Activated T-cell treated with anti-CD3 and anti-CD28 coated beads, Interleukin-2, amount 50 U/mL, for 72 hours (primary cell): ENCODE measurements at places on chromosomes 11 and 22.
A peak's percentile ranks its signal among the peaks of the same experiment; 100 is the strongest.

GRCh38 chr11:119691020-119691666 lies 37.9 kb downstream of the NECTIN1 start:
- peak; percentile 49 for DNase-seq

- no peak for DNase-seq
Observed at GRCh38 chr11:120125024-120125423, 12.9 kb downstream of the TRIM29 start.

GRCh38 chr11:92451063-92451462 lies 226.4 kb downstream of the FAT3 start:
- no peak for DNase-seq

GRCh38 chr22:40463017-40463631 lies 92.7 kb downstream of the SGSM3 start:
- DNase-seq, result peak; percentile 62

GRCh38 chr11:7759010-7759409 lies 37.7 kb downstream of the OR5P2 start:
- no peak for DNase-seq

- no peak for DNase-seq
Observed at GRCh38 chr11:73386016-73386415, 9.8 kb downstream of the RELT start.

DNA sequence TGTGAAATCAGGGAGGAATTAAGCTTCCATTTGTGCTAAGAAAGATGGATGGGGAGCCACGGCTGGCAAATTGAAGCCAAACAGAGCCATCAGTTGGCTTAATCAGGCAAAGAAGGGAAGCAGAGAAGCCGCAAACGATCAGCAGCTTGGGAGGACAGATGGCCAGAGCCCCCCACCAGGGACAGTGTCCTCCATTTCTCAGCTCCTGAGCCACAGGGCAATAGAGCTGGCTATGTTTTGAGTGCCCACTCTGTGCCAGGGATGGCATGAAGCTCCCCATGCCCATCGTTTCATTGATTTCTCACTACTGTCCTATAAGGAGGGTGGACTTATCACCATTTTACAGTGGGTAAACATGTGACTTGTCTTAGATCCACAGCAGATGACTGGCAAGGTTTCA lies 126.3 kb upstream of the ASPHD2 start:
- no peak for DNase-seq

DNA sequence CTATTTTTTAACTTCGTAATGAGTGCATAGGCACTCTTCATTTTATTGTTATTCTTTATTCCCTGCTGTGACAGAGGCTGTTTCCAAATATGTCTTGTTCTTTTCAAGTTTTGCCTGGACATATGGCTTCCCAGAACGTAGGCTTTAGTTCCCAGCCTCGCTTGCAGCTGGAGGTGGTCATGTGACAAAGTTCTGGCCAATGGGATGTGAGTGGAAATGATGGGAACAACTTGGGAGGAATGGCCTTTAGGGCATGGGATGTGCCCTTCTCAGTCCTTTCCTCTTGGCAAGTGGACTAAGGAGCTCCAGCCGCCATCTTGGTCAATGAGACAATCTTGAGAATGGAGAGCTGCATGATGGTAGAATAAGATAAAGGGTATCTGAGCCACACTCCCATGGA lies 70.8 kb upstream of the EIF3D start:
- DNase-seq, result no peak

GRCh38 chr22:48209473-48210197 lies 1447.2 kb downstream of the TBC1D22A start:
- no peak for DNase-seq

DNA sequence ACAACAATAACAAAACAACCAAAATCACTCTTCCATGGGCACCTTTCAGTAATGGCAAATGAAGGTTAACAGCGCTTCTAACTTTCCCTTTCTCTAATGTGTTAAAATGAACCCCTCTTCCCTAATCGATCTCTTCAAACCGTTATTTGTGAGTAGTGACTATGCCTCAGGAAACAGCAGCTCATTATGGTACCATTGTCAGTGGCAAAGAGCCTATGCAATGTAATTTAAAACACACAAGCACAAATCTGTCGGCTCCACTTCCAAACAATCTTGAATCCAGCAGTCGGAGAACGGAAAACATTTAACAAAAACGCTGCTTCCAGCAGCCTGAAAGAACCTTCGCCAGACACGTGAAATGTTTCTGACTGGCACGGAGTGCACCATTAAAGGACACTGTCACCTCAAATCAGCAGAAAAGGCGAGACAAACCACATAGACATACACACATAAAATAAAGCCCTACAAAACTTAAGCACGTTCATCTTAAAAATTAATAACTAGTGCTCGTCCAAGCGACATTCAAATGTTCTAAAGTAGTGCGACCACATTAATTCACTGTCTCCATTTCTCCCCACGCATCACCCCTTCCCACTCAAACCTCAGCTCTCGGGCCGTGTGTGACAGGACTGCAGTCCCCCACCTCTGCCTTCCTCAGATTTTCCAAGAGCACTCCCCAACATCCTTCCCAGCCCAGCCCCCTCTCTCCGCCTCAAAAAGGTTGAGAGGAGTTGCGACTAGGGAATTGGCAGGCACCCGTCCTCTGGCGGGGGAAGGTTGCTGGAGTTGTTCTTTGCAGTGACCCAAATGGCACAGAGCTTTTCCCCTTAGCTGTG lies 748 bp downstream of the RAB30 start:
- DNase-seq, result peak; percentile 27

- DNase-seq, result peak; percentile 90
Observed at GRCh38 chr22:19730655-19731360, 7.5 kb downstream of the GP1BB start.

DNA sequence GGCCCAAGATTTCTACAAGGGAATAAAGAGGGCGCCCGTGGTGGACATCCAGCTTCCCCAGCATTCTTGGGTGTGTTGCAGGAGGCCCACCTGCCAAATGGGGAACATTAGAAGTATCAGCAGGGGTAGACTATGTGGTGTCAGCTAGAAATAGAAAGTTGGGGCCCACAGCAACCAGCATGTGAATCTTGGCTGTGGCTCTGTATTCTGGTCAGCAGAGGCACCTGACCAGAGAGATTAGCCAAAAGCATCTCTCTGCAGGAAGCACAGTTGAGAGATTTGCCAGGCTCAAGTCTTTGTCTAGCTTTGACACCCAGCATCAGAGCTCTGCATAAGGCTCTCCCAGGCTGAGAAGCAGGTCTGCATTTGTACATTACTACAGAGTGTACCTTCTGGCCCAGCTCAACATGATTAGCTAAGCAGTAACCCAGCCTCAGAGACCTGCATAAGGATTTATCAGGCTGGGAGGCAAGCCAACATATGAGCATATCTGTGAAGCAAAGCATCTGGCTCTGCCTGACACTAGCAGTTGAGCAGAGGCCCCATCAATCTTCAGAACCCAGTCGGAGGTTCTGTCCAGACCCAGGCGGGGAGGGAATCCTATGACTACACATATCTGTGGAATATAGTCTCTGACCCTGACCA lies 79.9 kb downstream of the MS4A13 start:
- no peak for DNase-seq

GRCh38 chr11:118117790-118118601 lies 31.2 kb upstream of the SMIM35 start:
- DNase-seq, result peak; percentile 27

DNA sequence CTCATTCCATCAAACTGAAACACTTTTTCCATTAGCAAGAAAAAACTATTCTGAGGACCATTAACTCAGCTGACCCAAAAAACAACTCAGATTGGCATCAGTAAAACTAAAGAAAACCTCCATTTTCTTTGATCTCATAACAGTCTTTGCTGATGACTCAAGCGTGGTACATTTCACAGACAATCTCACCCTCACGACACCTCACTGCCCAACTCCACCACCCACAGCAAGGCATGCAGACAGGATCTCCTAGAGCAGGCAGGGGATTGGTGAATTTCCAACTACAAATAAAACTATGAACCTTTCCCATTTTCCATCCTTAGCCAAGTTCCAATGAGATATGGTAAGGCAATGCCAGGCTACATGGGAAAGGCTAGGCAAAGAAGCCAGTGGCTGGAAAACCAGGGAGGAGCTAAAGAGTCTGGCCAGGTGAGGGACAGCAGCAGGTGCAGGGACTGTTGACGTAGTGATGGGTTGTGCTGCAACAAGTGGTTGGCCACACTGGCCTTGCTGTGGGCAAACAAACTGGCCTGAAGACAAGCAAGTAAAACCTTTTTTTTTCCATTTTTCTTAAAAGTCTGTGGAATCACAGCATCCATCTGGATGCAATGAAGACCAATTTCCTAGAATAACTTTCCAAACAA lies 97.2 kb downstream of the SERGEF start:
- peak; percentile 8 for DNase-seq

- no peak for DNase-seq
Observed at GRCh38 chr11:93515441-93516025, 27.7 kb downstream of the SMCO4 start.

- DNase-seq, result no peak
Observed at GRCh38 chr22:20562607-20563465, 55.4 kb downstream of the MED15 start.

DNA sequence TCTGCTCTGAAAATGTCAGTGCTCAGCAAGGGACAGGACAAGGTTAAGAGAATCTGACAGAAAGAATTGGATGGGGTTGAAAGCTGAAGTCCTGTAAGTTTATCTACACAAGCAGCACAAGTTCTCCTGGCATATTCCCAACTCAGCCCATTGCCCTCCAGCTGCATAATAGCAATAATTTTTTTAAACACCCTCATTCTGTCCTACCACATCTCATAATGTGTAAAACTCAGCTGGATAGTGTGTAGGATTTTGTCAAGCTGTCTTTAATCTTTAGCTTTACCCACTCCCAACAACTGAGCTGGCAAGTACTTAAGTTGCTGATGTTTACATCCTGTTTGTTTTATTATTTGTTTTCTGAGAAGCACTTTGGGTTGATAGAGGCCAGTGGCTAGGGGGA lies 158.9 kb downstream of the CADM1 start:
- DNase-seq, result no peak

DNA sequence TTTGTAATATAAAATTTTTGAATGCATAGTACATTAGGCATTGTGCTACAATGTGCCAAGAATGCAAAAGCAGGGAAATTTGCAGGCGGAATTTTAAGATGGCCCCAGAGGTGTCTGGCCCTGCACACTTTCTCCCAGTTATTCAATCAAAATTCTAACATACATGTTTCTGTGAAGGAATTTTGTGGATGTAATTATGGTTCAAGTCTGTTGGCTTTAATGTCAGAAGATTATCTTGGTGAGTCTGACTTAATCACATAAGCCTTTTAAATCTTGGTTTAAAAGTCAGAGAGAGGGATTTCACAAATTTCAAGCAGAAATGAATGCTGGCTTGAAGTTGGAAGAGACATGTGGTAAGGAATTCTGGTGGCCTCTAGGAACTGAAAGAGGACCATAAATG lies 423.4 kb upstream of the CCDC179 start:
- DNase-seq, result no peak

- DNase-seq, result no peak
Observed at GRCh38 chr11:17015627-17016126, 1.5 kb upstream of the PLEKHA7 start.

- peak; percentile 82 for DNase-seq
Observed at GRCh38 chr22:41857155-41857859, 24.4 kb downstream of the SREBF2 start.

DNA sequence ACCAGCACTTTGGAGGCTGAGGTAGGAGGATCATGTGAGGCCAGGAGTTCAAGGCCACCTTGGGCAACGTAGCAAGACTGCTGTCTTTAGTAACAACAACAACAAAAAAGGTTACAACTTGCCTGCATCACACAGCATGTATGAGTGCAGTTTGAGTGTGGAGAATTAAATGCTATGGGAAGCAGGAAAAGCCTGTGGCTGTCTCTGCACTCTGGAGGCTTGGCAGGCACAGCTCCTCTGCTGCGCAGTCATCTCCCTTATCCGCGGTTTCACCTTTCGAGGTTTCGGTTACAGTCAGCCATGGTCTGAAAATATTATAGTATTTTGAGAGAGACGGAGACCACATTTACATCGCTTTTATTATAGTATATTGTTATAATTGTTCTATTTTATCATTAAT lies 2.9 kb downstream of the MICAL2 start:
- DNase-seq, result peak; percentile 19

DNA sequence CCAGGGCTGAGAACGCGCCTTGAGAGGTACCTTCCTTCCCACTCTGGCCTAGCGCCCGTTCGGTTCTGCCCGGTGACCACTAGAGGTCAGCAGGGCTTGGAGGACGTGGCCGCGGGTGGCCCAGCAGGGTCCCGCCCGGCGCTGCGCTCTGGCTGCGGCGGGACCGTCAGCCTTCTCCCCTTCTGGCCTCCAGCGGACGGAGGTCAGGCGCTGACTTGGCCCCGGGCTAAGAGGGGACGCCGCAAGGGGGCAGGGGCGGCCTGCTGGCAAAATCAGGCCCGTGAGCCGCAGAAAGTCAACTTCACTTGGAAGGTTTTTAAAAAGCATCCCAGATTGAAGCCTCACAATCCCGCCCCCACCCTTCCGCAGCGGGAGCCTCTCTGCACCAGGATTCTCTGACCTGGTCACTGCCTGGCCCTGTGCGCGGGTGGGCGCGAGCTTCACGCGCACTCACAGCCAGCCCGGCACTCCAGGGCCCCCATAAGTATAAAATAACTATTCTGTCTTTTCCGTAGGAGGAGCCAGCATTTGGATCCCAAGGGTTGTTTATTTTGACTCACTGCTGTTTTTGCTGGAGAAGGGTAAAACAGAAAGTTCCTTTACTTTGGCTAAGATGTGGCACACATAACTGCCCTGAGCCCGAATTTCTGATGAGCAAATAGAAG lies 23.2 kb upstream of the ZBTB16 start:
- DNase-seq, result peak; percentile 63

DNA sequence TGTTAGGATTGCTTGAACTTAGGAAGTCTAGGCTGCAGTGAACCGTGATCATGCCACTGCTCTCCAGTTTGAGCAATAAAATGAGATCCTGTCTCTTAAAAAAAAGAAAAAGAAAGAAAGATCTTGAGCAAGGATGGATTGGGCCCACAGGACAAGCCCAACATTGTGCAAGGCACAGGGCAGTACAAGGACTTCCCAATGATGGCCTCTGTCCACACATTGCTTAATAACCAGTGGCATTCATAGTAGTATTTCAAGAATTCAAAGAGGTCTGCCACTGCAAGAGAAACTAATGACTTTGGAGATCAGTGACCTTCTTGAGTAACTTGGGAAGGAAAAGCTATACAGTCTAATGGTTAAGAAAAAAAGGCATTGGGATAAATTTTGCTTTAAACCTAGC lies 44.6 kb downstream of the SEZ6L start:
- DNase-seq, result no peak

DNA sequence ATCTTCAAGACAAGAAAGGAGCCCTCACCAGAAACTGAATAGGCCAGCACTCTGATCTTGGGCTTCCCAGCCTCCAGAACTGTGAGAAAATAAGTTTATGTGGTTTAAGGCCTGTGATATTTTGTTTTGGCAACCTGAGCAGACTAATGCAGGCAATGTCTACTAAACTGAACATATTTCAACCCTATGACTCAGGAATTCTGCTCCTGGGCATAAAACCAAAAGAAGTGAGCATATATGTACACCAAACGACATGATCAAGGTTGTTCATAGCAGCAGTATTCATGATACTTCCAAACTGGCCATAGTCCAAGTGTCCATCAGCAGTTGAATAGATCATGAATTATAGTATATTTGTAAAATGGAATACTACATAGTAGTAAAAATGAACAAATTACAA lies 29.0 kb downstream of the CSNK2A3 start:
- no peak for DNase-seq

GRCh38 chr11:74877132-74877531 lies 71.8 kb downstream of the XRRA1 start:
- no peak for DNase-seq
